ENCODE measurements at places on chromosomes 12 and 14. TPM values are rescaled to one million over a fixed set of nuclear protein-coding genes. Genes with fewer than 3 reads are reported as not detected.

DNA sequence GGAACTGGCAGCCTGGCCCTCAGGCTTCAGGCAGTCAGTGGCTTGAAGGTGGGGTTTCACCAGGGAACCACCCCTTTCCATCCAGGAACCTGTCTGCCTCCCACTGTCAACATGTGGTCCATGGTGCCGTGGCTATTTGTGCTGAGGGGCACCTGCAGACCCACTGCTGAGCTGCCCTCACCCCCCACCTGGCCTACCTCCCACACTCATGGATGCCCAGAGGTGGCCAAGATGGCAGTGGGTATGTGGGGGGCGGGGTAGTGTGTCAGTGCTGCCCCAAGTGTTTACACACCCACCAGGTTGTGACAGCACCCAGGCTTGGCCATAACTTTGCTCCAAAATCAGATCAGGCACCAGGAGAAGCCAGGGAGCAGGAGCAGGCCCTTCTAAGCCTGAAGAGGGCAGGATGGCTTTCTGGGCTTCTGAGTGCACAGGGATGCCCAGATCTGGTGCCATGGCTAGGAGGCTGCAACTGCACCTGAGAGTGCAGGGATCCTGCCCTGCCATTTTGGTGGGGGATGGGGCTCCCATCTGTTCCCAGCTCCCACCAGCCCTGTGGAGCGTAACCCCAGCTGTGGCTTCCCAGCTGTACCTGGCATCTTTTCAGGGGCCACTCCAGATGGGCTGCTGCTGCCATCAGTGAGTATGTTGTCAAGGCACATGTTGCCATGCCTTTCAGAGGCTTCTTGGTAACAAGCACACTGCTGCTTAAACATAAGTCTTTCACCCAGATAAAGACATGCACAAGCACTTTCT, 263.9 kb downstream of the LRIG3 start:
- no peak for DNase-seq

DNA sequence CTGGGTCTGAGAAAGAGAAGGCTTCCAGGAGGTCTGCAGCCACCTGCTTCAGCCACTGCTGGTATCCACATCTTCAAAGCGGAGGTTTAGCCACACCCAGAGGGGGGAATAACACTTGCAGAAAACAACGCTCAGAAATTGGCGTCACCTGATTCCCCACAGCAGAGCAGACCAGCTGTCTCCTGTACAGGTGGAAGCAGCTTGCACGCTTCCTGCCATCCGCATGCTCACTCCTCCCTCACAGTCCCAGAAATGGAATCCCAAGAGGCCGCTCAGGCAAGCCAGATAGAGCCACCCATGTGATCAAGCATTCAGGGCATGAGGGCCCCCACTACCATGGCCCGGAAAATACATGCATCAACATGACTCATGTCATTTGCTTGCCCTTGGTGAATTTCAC, 112.2 kb upstream of the DIO3 start:
- no peak for DNase-seq

- no peak for DNase-seq
These were observed 17.4 kb upstream of the SALL2 start for GRCh38 chr14:21543521-21543960.

Gene BEGAIN
- 1.2 TPM for polyA plus RNA-seq

DNA sequence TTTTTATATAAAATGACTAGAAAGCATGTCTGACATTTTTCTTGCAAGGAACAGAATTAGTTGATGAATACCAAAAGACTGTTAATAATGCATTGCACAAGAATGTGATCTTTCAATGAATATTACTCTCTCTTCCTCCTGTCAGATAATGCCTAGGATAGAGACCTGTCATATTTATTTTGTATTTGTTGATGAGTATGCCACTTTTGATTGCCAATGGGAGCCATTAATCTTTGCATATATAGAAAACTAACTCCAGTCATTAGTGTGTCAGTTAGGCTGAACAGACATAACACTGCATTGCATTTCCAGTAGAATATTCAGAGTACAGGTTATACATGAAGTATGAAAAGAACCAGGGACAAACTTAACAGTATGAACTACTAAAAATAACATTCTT, 1125.3 kb downstream of the LRFN5 start:
- no peak for DNase-seq

DNA sequence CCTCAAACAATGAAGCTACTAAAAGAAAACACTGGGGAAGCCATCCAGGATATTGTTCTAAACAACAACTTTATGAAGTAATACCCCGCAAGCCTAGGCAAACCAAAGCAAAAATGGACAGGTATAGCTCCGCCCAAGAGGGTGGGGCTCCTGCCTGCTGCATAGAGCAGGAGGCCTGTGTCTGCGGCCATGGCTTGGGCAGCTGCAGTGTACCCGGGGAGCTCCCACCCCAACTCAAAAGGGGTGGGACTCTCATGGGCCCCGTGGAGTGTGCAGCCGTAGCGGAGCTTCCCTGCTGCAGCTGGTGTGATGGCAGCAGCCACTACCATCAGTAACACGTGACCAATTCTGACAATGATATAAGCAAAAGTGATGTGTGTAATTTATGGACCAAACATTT, 264.2 kb upstream of the KITLG start:
- DNase-seq, result no peak

Gene TMX1
- polyA plus RNA-seq, result 11.1 TPM

Gene ZDHHC22
- not detected for polyA plus RNA-seq

- DNase-seq, result no peak
These were observed 57.3 kb downstream of the MAX start for GRCh38 chr14:65045006-65045405.

- no peak for DNase-seq
These were observed 851.8 kb downstream of the TMEM121 start for GRCh38 chr14:106378191-106378590.

- DNase-seq, result peak; percentile 89
These were observed 56.4 kb upstream of the ATP2A2 start for GRCh38 chr12:110224379-110225304.

Gene SLC25A21
- polyA plus RNA-seq, result 0.62 TPM

DNA sequence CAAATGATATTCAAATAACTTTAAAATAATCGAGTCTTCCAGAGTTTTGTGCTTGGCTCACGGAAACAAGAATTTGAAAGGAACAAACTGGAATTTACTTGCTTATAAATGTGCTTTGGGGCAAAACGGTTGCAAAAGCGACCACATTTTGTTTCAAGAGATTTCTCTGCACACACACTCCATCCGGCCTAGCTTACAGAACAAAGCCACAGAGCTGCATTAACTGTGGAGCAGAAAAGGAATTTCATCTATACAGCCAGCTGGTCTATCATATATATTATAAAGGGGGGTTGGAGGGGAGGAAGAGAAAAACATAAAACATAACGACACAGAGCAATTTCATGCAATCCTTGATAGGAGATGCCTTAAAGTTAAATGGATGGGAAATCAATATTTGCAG, 153.0 kb downstream of the MYRFL start:
- DNase-seq, result no peak
